ENCODE measurements at places on chromosomes 1 and 21. TPM values are rescaled to one million over a fixed set of nuclear protein-coding genes. Genes with fewer than 3 reads are reported as not detected.

SHE gene
- total RNA-seq, result 0.93 TPM

MPL gene
- not detected for total RNA-seq

LYST gene
- total RNA-seq, result 34.2 TPM

FAM177B gene
- total RNA-seq, result not detected

CR1L gene
- not detected for total RNA-seq

NEK2 gene
- 22.7 TPM for total RNA-seq

PROX1 gene
- total RNA-seq, result 0.12 TPM

CA6 gene
- not detected for total RNA-seq
